Renal cortical epithelial cell (primary cell): ENCODE measurements at places on chromosomes 2 and 18.

GRCh38 chr2:96531872-96532505, 4.6 kb upstream of the ARID5A start:
- peak; percentile 99 for DNase-seq

DNA sequence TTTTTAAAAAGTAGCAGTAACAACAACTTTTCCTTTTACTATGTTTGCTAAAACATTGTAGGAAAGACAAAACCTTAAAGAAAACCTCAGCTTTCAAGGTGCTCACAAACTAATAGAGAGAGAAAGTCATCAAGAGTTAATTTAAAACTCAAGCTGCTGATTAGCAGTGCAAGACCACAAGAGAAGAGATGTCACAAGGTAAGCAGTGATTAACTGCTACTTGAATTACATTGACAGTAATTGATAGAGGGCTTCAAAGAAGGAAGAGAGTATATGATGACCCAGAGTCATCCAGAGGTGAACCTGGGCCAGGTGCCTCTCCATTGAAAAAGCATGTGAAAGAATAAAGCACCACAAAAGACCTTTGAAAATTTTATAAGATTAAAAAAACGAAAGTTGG, 939.6 kb upstream of the CNTNAP5 start:
- no peak for DNase-seq

DNA sequence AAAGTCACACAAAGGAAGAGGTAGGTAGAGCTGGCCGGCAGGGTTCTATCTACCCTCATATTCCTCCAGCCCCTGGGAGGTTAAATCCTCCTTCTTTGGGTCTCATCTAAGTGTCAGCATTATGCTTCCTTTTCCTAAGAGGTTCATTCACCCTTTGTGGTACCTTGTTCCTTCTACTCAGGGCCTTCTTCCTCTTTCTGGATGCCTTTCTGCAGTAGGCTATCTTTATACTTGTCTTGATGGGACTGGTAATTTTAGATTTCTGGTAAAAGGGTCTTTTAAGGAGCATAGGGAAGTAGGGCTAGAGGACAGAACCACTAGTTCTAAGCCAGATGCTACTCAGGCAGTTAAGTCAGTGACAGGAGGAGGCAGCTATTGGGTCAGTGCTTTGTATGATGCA, 13.7 kb upstream of the TNP1 start:
- DNase-seq, result no peak

- DNase-seq, result peak; percentile 47
Measured at GRCh38 chr2:61426267-61426897, 44.5 kb downstream of the USP34 start.

- no peak for DNase-seq
Measured at GRCh38 chr18:58349650-58350049, 279.2 kb downstream of the ALPK2 start.

DNA sequence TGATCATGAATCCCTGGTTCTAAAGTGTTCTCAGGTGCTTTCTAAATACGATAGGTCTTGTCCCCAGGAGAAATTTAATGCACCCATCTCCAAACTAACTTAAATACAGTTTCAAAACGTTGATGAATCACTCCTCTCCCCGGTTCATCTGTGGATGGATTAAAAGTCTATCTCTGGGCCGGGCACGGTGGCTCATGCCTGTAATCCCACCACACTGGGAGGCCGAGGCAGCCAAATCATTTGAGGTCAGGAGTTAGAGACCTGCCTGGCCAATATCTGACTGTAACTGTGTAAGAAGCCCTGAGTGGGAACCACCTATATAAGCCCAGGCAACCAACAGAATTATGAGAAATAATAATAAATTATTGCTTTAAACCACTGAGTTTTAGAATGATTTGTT, 78.7 kb downstream of the LONRF2 start:
- DNase-seq, result no peak

DNA sequence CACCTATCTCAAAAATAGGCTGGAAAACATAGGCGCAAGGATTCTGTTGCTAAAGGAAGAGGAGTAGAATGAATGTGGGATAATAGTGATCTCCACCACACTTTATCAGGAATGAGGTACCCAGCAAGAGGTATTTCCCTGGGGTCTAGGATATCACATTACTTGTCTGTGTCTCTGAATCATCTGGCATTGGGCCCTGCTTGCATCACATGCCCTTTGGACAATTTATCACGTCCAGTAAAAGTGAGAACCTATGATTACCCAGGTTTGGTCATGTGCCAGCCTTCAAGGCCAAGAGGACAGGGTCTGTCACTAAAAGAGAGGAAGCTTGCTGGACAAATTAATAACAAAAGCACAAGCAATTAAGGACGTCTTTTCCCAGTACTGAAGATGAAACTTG, 11.4 kb upstream of the TRAPPC8 start:
- peak; percentile 81 for DNase-seq

DNA sequence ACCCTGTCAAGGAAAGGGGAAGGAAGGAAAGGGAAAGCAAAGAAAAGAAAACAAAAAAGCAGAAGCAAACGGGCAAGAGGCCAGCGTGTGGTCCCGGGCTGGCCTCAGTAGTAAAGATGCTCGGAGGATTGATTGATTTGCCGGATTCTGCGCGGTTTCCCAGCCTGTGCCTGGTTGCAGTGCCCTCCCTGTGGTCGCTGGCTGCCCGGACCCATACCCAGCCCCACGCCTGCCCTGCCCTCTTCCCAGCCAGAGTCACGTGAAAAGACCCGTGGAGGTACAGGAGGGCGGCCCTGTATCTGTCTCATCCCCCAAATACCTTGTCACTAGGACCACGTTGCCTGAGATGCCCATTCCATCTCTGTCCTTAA, 55.1 kb upstream of the IMP4 start:
- no peak for DNase-seq

GRCh38 chr2:203442463-203442862, 92.6 kb downstream of the RAPH1 start:
- no peak for DNase-seq

- DNase-seq, result no peak
Measured at GRCh38 chr2:20624884-20625485, 25.9 kb downstream of the HS1BP3 start.

GRCh38 chr2:197571627-197572271, 55.9 kb downstream of the MOB4 start:
- DNase-seq, result peak; percentile 74

DNA sequence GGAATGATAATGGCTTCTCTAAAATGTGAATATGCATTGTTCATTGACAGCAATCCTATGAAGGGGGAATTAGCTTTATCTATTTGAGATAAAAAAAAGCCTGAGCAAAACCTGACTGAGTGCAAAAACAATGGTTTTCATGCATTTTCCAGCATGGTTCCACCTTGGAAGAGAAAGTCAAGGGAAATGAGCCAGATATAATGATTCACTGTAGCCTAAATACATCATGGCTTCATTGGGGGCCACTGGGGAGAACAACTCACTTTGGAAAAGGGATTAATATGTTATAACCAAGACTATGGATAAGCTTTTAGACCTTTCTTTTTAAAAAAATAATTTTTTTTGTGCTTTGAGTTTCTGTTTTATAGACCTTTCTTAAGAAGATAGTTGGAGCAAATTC, 679.7 kb downstream of the NYAP2 start:
- no peak for DNase-seq

DNA sequence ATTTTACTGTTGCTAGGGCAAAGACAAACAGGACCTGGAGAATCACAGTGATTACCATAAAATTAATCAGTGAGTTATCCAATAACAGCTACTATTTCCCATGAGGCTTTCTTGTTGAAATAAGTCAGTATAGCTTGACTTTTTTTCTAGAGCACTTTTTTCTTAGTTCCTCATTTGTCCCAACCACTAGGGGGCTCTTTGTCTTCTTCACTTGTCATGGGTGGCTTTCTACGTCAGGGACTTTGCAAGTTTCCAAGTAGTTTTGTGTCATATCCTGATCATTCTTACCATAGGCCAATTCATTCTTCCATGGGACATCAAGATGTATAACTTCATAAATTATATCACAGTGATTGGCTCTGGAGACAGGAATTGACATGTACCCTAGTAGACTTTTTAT, 1019.6 kb upstream of the PIK3C3 start:
- DNase-seq, result peak; percentile 19

DNA sequence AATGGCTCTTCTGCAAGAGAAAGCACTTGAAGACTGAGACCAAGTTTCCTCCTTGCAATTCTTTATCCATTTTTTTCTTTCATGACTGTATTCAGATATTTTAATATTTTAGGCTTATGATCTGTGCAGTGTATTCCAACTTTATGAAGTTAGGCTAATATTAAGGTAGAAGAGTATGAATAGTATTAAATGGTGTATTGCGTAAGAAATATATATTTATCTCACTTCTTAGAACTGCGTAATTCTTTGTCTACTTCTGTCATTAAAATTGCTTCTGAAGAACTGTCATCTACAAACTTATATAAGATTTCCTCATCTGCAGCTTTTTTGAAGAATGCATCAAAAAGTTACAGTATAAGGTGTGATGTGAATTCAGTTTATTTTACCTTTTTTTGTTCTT, 183.2 kb downstream of the DLGAP1 start:
- DNase-seq, result no peak

- DNase-seq, result no peak
Measured at GRCh38 chr2:10830641-10831399, 18.2 kb upstream of the PDIA6 start.

DNA sequence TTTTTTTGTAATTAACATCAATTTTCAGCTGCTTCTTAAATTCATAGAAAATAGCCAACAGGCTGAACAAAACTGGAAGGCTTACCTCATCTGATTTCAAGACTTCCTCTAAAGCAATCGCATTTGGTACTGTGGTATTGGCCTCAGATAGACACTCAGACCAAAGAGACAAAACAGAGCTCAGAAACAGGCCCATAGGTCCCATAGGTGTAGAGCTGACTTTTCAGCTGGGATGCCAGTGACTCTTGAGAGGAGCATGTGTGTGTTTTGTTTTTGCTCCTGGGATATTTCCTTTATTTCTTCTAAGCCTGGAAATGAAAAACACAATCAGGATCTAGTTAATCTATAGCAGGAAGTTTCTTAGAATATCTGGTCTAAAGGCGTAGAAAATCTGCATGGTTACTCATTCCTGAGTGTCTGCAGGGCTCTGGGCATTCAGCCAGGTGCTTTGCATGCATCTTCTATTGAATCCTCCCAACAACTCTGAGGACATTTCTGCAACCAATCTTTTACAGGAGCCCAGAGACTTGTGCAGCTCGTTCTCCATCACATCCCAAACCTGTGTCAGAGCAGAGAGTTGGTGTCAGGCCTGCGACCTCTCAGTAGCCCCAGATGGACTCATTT, 190.8 kb downstream of the RTP5 start:
- DNase-seq, result peak; percentile 89

DNA sequence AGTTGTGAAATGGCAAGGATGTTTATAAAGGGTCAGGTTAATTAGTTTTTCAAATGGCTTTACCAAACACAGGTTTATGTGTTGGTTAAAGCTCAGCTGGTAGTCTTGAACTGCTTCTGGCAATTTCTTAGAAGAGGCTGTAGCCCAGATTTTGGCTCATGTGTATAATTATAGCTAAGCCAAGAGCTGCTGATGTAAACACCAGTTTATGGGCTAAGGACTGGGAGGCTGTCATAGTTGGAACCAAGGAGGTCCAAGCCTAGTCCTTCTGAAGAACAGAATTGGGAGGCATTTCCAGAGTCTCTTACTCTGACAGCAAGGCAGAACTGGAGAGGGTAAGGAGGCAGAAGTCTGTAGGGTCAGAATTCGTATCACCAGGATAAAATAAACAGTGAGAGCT, 25.4 kb downstream of the UBE2E3 start:
- no peak for DNase-seq

- DNase-seq, result no peak
Measured at GRCh38 chr2:9824956-9825720, 18.1 kb upstream of the TAF1B start.

GRCh38 chr2:213066443-213066743, 85.0 kb downstream of the IKZF2 start:
- DNase-seq, result no peak

GRCh38 chr2:195410074-195410671, 246.9 kb upstream of the SLC39A10 start:
- DNase-seq, result no peak
